ENCODE measurements at places on chromosomes 4 and X.

DNA sequence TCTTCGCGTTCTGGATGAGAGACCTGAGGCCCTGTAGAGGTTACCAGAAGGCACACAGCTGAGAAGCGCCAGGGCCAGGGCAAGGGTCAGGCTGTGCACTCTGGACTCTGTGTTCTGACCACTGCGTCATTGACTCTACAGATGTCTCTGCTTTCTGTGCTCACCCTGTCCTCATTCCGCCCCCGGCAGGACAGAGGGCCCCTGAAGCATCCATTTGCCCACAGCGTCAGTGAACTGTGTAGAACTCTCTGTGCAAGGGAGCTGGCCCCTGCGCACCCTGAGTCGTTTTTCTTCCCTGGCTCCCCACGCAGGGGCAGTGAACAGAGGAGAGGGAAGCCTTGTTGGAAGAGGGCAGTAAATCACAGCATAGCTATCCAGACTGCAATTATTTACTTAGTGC is 6.1 kb upstream of the WAS start:
- no peak for DNase-seq

- no peak for DNase-seq
Measured at GRCh38 chrX:69268611-69269010, 103.4 kb upstream of the PJA1 start.

DNA sequence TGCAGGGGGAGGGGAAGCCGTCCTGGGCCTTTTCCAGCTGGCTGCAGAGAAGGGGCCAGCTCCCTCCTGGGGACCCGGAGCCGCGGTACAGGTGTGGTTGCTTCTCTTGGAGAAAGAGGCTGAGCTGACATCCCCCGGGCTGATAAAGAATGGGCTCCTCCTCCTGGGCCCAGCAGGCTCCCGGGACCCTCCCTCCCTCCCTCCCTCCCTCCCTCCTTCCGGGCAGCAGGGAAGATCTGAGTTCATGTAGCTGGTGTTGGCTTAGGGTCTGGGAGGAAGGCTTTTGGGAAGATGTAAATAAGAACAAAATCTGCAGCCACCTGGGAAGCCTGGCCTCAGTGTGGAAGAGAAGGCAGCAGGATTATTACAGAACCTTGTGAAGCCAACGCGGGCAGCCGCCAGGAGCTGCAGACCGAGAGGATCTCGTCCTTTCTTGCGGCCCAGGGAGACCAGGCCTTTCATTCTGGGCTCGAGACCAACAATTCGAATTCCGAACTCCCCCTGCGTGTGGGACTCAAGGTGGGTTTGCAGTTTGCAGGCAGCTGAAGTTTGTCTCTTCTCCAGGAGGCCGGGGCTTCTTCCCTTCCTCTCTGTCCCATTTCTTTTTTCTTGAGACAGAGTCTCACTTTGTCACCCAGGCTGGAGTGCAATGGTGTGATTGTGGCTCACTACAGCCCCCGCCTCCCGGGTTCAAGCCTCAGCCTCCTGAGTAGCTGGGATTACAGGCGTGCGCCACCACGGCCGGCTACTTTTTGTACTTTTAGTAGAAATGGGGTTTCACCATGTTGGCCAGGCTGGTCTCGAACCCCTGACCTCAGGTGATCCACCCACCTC is at the start of gene PLCXD1:
TSS of gene PLCXD1 (plus strand) at position 216 of the 834 bp plus-strand sequence. CDS start 2,807 bp downstream, outside the sequence.
- no peak for DNase-seq

GRCh38 chr4:3677748-3678070 is 88.5 kb upstream of the ADRA2C start:
- no peak for DNase-seq

DNA sequence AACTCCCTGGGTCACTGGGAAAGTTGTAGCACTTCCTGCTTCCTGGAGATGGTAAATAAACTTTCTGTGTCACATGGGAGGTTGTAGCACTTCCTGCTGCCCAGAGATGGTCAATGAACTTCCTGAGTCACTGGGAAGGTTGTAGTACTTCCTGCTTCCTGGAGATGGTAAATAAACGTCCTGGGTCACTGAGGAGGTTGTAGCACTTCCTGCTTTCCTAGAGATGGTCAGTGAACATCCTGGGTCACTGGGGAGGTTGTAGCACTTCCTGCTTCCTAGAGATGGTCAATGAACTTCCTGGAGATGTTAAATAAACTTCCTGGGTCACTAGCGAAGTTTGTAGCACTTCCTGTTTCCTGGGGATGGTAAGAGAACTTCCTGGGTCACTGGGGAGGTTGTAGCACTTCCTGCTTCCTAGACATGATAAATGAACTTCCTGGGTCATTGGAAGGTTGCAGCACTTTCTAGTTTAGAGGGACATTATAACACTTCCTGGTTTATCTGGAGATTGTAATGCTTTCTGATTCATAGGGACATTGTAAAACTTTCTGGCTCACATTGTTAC is 62.3 kb upstream of the CD99 start:
- DNase-seq, result no peak

DNA sequence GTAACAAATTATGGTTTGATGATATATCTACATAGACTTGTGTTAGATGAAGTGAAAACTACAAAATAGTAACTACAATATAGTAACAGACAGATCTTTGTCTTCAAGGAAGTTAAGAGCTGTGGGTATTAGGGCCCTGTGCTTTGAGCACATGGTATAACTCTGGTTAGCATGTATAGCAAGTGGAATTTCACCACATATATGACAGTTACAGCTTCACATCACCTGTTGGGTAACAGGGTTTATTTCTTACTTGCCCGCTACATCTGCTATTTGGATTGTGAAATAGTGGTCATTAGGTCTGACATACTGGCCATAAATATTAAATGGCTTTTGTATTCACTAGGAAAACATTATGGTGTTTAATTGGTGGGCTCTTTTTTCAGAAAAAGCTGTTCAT is 20.2 kb downstream of the OFD1 start:
- DNase-seq, result no peak

- no peak for DNase-seq
Measured at GRCh38 chr4:38987491-38987890, 44.7 kb downstream of the TMEM156 start.

GRCh38 chr4:38360201-38360600 is 303.8 kb upstream of the KLF3 start:
- no peak for DNase-seq

DNA sequence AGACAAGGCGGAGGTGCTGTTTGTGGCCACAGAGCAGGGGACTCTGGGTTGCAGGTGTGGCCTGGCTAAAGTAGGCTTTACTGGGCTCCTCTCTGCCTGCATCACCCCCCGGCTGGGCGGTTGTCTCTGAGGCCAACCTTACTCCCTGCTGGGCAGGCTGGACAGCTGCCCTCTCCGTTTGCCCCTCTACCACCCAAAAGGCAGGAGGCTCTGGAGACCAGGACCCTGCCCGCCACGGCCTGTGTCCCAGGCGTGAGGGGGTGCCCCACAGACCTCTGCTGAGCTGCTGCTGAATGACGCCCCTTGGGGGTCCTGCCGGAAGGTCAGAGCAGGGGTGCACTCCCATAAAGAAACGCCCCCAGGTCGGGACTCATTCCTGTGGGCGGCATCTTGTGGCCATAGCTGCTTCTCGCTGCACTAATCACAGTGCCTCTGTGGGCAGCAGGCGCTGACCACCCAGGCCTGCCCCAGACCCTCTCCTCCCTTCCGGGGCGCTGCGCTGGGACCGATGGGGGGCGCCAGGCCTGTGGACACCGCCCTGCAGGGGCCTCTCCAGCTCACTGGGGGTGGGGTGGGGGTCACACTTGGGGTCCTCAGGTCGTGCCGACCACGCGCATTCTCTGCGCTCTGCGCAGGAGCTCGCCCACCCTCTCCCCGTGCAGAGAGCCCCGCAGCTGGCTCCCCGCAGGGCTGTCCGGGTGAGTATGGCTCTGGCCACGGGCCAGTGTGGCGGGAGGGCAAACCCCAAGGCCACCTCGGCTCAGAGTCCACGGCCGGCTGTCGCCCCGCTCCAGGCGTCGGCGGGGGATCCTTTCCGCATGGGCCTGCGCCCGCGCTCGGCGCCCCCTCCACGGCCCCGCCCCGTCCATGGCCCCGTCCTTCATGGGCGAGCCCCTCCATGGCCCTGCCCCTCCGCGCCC is 920 bp downstream of the HTT-AS start:
- peak; percentile 7 for DNase-seq

GRCh38 chrX:981791-982626 is 230.4 kb downstream of the CRLF2 start:
- DNase-seq, result no peak

GRCh38 chrX:9988762-9989161 is 21.6 kb downstream of the CLDN34 start:
- no peak for DNase-seq

DNA sequence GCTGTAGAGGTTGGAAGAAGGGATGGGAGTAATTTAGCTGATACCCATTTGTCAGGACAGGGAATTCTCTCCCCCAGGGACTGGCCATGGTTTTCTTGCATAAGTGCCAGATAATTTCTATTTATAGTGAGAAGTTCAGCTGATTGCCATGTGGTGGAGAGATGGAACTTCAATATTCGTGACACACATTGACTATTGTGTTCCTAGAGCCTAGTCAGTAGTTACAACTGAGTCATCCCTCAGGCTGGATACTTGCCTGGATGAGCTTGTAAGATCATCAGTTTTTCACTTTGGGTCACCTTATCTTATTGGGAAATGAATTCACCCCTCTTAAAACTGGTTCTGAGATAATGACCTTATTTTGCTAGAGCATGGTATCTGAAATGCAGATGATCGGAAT is 32.2 kb downstream of the CFAP299 start:
- no peak for DNase-seq

DNA sequence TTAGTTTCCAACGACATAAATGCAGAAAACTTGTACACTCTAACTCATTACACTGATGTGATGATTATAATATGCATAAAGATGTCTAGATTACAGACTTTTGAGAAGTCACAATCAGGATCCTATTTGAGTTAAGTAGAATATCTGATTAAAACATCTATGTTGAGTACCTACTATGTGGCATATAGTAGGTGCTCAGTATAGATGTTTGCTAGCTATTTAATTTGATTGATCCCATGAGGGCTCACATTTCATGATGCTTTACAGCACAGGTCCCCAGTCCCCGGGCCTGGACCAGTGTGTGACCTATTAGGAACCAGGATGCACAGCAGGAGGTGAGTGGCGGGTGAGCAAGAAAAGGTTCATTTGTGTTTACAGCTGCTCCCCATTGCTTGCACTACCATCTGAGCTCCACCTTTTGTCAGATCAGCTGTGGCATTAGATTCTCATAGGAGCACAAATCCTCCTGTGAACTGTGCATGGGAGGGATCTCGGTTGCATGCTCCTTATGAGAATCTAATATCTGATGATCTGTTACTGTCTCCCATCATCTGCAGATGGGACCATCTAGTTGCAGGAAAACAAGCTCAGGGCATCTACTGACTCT is 33.0 kb upstream of the CXCL8 start:
- DNase-seq, result no peak

DNA sequence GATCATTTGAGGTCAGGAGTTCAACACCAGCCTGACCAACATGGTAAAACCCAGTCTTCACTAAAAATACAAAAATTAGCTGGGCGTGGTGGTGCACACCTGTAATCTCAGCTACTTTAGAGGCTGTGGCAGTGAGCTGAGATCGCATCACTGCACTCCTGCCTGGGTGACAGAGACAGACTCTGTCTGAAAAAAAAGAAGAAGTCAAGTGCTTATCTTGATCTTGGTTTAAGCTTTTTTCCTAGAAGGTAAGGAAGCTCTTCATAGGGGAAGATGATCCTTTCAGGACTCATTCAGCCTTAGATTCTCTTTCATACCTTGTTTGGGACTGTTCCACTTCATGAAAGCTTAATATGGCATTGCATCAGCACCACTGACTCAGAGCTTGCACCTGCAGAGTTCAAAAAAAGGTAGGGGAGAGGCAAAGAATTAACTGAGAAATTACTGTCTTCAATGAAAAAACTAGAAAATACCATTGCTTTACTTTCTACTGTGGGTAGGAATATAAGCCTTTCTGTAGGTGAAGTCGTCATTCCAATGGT is 70.8 kb upstream of the EPGN start:
- no peak for DNase-seq

All from activated CD8-positive, alpha-beta memory T cell treated with anti-CD3 and anti-CD28 coated beads for 48 hours (primary cell).